Activated T-cell treated with anti-CD3 and anti-CD28 coated beads for 48 hours (primary cell): ENCODE measurements at places on chromosomes 16 and 17.

DNA sequence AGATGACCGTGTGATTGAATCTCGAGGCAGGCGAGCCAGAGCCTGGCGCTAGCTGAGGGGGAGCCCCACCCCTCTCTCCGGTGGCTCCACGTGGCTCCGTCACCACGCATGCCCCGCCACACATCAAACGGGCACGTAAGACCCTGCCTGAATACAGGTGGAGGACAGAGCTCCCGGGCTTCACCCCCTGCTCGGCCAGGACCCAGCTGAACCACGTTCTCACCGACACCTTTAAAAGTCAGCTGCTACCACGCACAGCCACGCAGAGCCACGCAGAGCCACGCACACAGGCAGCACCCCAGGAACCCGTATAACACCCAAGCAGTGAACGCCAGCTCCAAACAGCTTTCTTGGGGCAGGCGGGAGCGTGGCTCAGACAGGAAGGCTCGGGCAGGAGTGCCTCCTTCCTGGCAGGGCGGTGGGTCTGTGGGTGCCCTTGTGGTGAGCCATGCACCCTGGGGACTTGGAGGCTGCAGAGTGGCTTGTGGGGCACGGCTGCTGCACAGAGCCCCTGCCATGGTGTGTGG lies 4.4 kb downstream of the TMEM204 start:
- DNase-seq: no peak

- no peak for DNase-seq
Measured at GRCh38 chr17:77512062-77512946, 371.5 kb downstream of the SEC14L1 start.

DNA sequence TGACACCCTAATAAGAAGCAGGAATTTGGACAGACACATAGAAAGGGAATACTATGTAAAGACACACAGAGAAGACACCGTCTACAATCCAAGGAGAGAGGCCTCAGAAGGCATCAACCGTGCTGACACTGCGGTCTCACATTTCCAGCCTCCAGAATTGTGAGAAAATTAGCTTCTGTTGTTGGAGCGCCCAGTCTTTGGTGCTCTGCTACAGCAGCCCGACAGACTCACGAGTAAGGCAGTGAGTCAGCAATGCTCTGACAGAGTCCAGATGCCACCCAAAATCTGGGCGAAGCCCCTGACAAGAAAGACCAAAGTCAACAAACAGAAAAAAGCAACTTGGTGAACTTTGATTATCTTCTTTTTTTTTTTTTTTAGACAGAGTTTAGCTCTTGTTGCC lies 32.5 kb upstream of the RAI1 start:
- DNase-seq: no peak

GRCh38 chr17:49021095-49021767 lies 24.0 kb downstream of the IGF2BP1 start:
- DNase-seq: no peak

- no peak for DNase-seq
Measured at GRCh38 chr16:30076276-30076791, 540 bp downstream of the PPP4C start.

- DNase-seq: no peak
Measured at GRCh38 chr17:73991260-73991659, 212.2 kb upstream of the RPL38 start.

DNA sequence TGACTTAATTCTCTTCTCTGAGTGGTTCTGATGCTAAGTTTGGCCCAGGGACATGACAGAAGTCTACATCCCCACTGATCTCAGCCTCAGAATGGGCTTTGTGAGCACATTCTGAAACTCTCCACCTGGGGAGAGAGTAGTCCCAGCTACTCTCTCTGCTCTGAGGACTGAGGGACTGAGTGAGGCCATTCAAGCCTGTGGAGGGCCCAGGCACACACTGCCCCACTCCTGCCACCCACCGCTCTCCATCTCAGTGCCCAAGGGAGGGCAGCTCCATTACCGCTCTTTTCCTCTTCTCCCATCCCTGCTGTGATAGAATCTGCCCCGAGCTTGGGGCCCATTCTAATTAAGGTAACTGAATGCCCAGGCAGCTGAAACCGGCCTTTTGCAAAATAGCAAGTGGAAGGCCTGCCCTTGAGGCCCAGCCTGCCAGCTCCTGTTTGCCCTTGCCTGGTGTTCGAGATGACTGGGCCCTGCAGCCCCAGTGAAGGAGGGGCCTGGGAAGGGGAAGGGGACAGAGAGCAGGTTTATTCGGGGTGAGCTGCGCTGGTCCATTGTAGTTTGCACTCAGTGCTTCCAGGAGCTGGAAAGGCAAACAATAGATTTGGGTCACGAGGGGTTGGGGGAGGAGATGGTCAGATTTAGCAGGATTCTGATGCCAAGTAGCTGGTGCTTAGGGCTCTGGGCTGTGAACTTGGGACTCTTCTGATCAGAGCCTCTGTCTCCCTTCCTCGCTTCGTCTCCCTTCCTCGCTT lies 76.2 kb downstream of the RAB11FIP4 start:
- DNase-seq: no peak

DNA sequence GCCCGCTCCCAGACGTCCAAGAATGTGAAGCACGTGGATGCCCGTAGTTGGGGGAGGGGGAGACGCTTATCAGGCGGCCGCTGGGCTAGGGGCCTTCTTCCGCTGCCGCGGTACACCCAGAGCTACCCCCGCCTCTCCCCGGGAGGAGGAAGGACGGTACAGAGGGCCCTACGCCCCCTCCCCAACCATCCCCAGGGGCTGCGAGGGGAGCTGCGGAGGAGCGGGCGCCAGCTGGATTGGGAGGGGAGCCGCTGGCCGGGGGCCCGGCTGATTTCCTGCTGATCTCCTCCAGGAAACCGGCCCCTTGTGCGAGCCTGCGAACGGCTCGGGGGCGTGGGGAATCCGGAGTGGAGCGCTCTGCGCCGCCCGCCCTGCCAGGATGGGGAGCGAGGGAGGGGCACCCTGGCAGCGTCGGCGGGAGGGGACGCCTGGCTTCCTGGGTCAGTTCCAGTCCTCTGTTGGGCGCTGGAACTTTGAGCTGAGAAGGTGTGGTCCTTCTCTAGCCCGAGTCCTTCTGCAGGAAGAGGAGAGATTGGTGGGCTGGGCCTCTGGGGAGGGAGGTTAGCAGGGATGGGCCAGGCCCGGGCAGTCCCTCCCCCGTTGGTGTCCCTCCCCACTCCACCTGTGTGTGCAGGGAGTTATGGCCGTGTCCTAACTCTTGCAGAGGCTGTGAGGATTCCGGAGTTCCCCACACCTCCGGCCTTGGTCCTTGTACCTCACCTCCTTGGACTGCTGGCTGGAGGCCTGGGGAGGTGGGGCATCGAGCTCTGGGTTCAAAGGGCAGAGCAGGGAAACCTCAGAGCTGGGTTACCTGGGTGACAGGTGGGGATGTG lies 19.2 kb downstream of the GJD3 start:
- DNase-seq: no peak

DNA sequence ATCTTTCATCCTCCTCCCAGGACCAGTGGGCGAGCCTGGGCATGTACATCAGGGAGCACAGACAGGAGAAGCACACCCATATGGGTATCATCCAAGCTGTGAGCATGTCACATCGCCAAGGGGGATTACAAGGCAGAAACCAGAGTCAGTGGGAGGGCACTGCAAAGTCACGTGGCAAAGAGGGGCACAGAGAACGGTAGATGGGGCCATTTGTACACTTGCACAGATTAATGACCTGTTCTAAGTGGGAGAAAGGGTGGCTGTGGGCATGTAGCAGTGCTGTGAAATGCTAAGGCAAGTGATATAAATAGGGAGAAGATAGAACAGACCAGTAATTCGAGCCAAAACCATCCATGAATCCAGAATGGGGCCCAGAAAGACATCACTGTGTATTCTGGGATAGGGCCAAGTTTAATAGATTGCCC lies 265.0 kb downstream of the CPPED1 start:
- no peak for DNase-seq

DNA sequence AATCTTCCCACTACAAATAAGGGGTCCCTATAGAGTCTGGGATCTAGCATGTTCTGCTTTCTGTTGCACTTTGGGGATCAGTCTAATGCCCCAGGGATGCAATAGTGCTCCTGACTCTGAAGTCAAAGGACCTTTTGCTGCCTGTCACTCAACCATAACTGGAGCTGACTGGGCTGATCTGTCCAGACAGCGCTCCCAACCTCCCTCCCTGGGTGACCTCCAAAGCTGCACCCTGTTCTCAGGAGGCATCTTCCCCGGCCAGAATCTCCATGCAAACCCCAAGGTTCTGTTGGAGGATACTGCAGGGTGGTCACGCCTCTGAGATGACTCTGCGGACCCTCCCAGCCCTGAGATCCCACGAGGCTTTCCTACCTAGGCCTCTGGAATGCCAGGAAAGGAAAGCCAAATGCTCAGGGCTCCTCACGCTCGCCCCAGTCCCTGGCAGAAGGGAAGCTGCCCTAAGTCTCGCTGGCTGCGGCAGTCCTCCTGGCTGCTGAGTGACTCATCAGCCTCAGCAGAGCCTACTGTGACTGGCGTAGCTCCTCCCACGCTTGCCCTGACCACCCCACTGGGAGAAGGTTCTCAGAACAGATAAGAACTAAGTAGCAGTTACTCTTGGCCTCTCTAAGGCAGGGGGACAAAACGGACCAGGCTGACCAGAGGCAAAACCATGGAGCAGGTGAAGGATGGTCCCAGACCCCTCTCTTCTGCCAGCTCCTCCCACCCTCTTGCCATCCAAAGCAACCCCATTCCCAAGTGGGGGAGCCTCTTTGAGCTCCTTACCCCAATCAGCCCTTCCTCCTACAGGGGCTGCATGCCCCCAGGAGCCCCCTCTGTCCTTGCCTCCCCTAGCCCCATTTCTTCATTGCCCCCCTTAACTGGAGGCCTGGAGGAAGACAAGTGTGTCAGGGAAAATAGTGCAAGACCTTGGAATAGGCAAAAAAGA lies 124.1 kb upstream of the TNRC6C start:
- DNase-seq: peak; percentile 64

GRCh38 chr17:61482467-61482866 lies 30.2 kb downstream of the TBX4 start:
- DNase-seq: no peak

DNA sequence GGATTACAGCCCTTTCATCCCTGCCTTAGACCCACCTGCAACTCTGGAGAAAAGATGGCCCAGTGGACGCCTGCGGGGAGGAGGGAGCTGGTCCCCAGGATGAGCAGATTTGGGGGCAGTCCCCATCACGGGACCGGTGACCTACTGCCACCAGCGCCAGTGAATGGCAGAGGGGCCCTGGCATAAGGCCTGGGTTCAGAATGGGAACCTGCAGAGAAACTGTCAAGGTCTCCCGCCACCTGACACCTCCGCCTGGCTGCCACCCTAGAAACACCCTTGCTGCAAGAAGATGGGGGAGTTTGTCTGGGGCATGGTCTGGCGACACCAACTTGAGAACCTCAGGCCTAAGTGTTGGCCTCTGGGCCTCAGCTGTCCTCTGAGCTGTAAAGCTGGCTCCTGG lies 335.7 kb downstream of the SEC14L1 start:
- DNase-seq: no peak

- no peak for DNase-seq
Measured at GRCh38 chr16:15757630-15758251, 99.1 kb downstream of the MYH11 start.

DNA sequence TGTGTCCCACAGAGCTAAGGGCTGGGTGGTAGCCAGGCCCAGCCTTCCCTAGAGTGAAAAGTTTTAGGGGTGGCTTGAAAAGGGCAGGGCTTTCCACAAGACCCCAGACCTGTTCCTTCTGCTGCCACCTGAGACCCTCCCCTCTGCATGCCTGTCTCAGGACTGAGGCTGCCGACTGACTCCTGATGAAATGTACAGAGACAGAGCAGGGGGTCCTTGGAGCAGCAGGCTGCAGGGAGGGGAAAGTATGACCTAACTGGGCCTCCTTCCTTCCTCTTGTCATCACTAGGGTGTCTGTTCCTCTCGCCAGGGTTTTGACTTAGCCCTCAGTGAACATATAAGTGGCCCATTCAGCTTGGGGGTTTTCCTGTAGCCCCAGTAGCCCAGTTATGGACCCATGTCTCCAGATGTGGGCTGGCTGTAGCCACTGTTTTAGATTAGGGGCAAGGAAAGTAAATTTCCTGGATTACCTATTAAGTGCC lies 14.9 kb upstream of the NFATC3 start:
- DNase-seq: no peak

DNA sequence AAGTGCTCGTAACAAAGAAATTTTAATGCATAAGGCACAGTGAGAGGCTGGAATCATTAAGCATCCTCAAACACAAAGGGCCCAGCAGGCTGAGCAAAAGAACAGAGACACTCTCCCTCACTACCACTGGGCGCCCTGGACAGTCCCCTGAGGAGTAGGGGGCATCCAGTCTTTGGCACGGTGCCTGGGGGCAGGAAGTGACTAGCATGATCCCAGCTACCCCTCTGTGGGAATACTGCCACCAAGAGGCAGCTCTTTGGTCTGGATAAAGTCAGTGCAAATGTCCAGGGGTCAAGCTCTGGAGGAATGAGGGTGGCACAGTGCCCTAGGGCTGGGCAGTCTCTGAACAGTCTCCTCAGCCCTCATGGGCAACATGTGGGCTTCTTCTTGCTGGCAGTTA lies 2.6 kb upstream of the PROCA1 start:
- no peak for DNase-seq

DNA sequence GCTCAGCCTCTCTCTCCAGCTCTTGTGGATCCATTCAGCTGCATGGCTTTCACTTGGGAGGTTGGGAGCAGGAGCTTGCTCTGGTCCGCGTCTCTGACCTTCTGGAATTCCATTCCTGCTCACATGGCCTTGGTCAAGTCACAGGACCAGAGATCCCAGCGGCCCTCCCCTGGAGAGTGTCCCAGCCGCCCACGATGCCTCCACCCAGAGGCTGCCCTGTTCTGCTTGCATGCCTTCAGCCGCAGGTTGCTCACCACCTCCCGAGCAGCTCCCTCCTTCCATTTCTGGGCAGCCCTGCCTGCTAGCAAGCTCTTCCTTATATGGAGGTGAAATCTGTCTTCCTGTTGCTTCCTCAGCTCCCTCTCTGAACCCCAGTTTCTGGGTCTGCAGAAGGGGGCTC lies 32.6 kb downstream of the RAI1 start:
- no peak for DNase-seq

DNA sequence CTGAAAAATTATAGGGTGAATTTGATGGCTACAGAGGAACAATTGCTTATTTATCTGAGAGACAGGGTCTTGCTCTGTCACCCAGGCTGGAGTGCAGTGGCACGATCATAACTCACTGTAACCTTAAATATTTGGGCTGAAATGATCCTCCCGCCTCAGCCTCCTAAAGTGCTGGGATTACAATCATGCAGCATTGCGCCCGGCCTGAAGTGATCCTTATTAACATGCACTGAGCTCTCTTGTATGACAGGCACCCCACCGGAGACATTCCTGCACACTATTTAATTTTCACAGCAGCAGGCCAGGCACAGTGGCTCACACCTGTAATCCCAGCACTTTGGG lies 77.7 kb downstream of the CNGB1 start:
- no peak for DNase-seq

- DNase-seq: no peak
Measured at GRCh38 chr17:1773696-1774181, 11.9 kb downstream of the SERPINF1 start.
